ENCODE measurements at places on chromosomes 13 and 19. TPM values are rescaled to one million over a fixed set of nuclear protein-coding genes. Genes with fewer than 3 reads are reported as not detected.

DNA sequence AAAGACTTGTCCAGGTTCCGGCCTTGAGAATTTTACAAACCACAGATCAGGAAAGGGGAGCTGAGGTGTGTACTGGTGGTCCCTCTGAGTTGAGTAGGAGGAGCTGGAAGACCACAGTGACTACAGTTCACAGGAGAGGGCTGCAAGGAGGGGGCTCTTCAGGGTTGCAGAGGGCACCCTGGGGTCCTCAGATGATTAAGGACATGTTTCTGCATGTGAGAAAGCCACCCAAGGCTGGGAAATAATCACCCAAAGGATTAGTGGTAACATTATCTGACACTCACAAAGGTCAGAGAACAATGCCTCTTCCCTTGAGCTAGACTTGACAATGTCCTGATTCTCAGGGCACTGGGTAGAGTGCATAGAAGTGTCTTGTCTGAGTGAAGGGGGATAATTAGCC lies 540.4 kb downstream of the IRS2 start:
- no peak for DNase-seq

GRCh38 chr19:12703046-12703445 lies 6.6 kb upstream of the FBXW9 start:
- DNase-seq: no peak

GRCh38 chr13:94968757-94969086 lies 256.4 kb upstream of the SOX21 start:
- DNase-seq: no peak

DNA sequence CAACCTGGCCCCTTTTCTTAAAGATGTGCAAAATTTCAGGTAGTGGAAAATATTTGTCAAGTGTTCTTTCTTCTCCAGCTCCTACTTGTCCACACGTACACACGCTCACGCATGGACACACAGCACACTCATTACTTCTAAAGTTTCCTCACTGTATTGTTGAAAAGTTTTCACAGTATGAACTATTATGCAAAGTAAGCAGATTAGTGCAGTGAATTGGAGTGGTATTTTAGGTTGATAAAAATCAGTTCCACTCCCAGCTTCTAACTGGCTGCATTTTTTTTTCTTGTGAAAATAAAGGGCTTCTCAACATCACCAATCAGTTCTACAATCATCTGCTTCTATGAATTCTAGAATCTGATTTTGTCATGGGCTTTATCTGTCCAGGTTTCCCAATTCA lies 264.5 kb downstream of the DCT start:
- no peak for DNase-seq

The CD79A gene
- 2.7 TPM for total RNA-seq

Data from mucosa of descending colon (tissue), 3 donors.